Activated CD8-positive, alpha-beta memory T cell treated with anti-CD3 and anti-CD28 coated beads for 4 hours (primary cell): ENCODE measurements at places on chromosomes 13 and 19.

DNA sequence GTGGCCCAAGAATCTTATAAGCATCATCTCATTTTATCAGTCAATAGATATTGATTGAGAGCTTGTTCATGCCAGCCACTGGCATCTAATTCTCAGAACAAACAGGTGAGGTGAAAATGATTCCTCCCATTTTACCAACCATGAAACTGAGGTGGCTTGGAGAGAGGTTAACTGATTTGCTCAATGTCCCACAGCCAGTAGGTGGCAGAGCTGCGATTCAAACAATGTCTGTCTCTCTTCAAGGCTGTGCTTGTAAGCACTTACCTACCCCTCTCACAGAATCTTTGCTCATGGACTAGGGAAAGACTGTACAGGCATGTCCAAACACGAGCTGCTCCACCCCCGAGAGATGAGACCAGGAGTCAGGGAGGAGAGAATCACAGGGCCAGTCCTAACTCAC, 21.5 kb upstream of the GSX1 start:
- DNase-seq = no peak

DNA sequence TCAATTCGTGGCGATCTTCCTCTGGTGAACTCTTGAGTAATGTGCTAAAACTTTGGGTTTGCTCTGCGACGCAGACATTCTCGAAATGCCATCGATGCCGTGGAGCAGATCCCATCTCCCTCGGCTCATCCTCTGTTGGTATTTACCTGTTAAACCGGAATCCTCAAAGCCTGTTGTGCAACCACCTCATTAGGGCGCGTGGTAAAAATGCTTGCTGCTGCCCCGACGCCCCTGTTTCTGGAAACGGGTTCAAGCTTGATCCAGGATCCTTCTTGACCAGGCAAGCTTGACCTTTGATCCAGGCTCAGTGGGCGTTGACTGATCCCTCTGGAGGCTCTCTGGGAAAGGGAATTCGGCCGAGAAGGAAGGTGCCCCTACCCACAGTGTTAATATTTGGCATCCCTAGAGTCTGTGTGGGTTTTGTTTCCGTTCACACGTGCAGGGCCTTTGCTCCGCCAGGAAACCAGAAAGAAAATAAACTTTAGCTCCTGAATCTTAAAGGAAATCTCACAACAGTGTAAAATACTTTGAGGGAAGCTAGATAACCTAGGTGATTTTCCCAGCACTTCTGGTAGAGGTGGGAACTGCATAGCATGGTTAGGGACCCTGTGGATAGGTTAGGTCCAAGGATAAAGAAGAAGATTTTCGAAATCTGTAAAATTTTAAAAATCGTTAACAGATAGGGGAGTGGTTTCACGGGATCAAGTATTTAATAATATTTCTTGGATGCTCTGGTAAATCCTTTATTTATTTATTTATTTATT, 1.1 kb downstream of the LSM14A start:
- DNase-seq = no peak

DNA sequence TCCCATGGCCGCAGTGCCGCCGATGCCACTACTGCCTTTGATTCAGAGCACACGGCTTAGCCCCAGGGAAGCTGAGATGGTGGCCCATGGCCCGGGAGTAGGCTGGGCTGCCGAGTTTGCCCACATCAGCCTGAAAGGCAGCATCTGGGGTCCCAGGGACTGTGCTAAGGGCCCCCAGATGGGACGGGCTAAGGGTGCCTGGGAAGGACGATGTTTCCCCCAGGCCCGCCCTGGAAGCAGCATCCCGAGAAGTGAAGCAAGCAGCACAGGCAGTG, 22.5 kb downstream of the MAP2K2 start:
- DNase-seq = no peak

- no peak for DNase-seq
Observed at GRCh38 chr19:37869766-37870340, 36.5 kb downstream of the WDR87 start.

GRCh38 chr19:35534803-35535480, 1.7 kb downstream of the GAPDHS start:
- DNase-seq = no peak

- DNase-seq = no peak
Observed at GRCh38 chr19:8085598-8086408, 33.2 kb downstream of the CCL25 start.

DNA sequence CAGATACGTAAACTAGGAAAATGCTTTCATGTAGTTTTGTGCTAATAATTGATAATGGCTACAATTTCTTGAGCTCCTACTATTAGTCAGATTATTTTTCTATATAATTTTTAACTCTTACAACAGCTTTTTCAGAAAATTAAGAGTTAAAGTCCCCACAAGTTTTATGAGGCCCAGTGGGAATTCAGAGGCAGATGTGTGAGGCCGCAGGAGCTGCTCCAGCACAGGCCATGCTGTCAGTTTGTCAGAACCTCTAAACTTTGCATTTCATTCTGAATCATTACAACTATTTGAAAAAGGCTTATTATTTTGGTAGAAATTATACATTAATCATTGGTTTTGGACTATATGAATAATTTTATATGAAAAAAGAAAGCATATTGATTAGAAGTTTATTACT, 370.8 kb downstream of the MYO16 start:
- no peak for DNase-seq

DNA sequence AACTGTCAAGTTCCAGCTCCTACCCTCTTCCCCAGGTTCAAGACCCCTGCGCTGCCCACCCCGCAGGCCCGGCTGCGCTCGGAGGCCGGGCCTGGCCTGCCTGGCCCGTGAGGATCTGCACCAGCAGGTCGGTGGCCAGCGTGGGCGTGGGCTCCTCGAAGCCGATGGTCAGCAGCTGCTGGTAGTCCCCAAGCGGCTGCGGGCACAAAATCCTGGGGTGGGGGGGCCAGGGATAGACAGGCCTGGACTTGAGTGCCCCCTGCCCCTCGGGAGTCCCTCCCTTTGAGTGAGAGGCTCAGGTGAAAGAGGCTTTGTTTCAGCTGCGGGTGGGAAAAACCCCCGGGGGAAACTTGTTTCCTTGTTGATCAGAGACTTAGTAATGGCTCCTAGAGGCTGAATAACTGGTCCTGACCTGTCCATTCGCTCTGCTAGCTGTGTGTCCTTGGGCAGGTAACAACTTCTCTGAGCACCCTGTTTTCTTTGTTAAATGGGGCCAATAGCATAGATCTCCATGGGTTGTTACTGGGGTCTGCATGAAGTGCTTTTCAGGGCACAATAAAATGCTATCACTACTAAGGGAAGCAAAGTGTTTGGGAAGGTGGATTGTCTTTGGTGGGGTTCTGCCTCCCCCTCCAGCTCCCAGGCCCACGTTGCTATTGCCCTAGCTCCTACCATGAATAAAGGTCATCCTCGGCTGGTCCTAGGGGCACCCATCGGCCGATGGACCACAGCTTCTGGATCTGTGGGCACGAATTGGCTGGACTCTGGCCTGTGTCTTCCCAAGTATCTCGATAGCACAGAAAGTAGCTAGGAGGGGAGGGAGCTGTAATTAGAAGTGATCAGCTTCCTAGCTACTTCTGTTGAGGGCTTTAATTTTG, 3.5 kb downstream of the C19orf67 start:
- no peak for DNase-seq

- no peak for DNase-seq
Observed at GRCh38 chr19:47671499-47671898, 41.7 kb upstream of the EHD2 start.

DNA sequence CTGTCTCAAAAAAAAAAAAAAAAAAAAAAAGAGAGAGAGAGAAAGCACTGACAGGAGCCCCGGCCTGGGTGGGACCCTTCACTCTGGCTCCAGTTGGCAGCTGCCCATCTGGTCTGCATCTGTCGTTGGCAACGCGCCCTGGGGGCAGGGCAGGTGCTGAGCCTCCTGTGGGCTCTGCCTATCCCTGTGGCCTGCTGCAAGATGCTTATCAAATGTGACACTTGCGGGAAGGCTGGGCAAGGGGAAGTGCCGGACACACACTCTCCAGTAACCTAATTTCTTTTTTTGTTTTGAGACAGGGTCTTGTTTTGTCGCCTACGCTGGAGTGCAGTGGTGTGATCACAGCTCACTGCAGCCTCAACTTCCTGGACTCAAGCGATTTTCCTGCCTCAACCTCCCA, 10.7 kb upstream of the KPTN start:
- no peak for DNase-seq

GRCh38 chr19:33755099-33756035, 41.3 kb upstream of the KCTD15 start:
- no peak for DNase-seq

GRCh38 chr19:13960863-13961784, 8.8 kb downstream of the DCAF15 start:
- no peak for DNase-seq

DNA sequence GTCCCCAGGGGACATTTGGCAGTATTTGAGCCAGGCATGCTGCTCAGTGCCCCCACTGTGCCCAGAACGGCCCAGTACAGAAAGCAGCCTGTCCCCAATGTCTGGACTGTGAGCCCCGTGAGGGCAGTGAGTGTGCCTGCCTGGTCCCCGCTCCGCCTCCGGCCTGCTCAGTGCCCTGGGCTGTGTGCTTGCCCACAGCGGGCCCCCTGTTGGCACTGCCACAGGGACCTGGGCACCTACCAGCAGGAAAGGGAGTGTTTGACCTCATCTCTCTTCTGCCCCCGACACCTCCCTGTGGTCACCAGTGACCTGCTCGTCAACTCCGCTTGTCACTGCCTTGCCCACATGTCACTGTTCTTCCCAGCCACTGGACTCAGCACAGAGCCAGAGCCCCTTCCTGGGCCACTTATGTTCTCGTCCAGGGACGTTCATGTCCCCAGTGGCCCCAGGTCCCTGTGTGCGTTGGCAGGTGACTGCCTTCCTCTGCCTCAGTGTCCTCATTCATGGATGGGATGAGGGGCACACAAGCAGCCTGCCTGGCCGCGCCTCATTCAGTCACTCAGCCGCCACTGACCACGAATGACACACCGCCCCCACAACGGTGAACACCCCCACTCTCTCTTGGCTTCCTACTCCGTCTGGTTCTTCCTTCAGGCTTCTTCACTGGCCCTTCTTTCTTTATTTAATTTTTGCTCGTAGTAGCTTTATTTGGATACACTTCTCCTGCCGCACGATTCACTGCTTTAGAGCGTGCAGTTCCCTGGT, 2.8 kb downstream of the FZR1 start:
- DNase-seq = no peak

DNA sequence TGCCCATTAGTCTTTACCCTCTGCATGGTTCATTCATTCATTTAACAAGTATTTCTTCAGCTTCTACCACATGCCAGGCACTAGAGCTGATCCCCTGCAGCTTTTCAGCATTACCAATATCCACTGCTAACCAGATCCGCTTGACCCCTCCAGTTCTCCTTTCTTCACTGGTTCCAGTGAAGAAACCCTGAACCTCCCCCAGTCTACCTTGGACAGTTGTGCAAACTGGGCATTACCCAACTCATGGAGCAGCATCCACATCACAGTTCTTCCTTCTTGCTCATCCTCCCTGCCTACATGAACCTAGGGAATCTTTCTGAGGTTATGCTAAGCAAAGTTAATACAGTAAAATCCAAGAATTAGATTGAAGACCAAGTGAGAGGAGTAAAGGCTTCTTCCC, 78.7 kb upstream of the SERP2 start:
- DNase-seq = no peak

DNA sequence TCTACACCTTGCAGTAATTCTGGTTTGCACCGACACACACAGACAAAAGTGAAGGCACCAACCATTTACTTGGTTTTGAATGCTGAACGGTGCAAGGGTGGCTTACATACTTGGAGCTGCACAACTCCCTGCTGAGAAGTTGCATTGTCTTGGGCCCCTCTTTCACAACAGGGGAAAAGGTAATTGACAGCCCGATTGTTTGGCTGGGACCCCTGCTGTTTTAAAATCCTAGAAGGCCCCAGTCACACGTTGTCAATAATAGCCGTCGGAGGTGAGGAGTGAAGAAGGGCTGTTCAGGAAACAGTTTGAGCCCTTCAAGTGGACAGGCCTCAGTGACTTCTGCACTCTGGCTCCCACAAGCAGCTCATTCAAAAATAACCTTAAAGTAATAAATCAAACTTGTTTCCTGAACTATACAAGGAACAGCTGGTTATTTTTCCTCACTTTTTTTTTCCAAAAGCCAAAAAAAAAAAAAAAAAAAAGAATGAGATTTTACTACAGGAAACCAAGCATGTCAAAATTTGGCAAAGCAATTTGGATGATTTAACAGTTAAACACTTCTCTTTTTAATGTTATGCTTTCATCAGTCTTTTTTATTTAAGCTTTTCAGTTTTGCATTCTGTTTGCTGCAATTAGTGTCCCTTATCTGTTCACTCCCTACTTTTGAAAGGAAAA, 19.0 kb upstream of the SPRY2 start:
- DNase-seq = no peak

DNA sequence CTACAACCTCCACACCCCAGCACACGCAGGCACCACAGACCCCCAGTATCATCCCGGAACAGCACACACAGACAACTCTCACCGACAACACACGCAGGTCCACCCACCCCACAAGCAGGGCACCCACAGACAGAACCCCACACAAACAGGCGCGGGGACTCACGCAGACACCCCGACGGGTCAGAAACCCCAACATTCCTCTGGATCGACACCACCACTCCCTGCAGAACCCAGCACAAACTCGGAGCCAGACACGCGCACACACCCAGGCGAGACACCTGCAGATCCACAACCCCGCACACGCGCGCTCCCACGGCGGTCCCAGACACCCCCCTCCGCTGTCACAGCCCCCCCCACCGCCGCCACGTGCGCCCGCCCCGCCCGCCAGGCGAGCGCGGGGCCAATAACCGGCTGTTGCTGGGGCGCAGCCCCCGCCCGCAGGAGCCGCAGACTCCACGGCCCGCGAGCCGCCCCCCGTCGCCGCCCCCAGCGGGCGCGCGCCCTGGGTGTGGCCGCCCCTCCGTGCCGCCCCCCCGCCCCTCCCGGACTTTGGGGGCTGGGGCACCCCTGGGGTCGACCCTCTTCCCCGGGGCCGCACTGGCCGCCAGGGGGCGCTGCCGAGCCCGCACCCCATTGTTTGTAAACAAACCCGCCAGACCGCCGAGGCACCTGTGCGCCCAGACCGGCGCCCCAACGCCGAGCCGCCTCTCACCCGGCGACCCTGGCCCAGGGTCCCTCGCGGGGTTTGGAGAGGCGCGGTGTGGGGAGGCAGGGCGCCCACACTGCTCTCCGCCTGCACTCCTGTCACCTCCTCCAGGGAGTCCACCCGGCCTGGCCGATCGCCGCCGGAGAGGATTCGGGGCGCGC, 712 bp downstream of the BBC3 start:
- no peak for DNase-seq

GRCh38 chr13:93776936-93777335, 550.3 kb downstream of the GPC6 start:
- no peak for DNase-seq

DNA sequence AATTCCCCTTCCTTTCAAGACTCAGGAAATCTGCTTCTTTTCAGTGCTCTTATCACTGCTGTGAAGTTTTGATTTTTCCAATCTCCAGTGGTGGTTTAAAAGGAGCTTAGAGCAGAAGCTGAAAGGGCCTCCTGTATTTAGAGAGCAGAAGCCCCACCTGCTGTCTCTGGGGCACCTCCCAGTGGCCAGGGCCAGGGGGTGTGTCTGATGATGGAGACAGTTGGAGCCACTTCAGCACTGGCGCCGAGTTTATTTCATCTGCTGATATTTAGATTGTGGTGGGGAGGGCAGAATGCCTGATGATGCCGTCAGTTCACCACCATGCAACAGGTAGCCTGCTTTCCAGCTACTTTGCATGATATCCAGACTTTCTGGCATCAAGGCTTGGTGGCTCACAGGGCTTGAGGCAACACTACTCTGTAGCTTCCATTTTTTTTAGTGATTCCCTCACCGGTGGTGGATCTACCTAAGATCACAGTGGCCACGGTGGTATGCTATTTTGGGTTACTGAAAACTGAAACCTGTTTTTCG, 371.9 kb downstream of the KCNRG start:
- DNase-seq = peak; percentile 14

GRCh38 chr13:98295371-98295770, 118.3 kb upstream of the RNF113B start:
- no peak for DNase-seq

GRCh38 chr13:79724348-79725103, 243.6 kb downstream of the NDFIP2 start:
- no peak for DNase-seq
